Left lung (tissue), 14 donors: ENCODE measurements at places on chromosomes 16 and 17. TPM values are rescaled to one million over a fixed set of nuclear protein-coding genes. Genes with fewer than 3 reads are reported as not detected.

GRCh38 chr16:86428729-86429517 is 81.4 kb upstream of the FOXF1 start:
- DNase-seq, result no peak

GRCh38 chr17:15946611-15947120 is 1.7 kb downstream of the ADORA2B start:
- DNase-seq, result no peak

GRCh38 chr16:55642611-55643010 is 13.2 kb upstream of the SLC6A2 start:
- no peak for DNase-seq

- DNase-seq, result no peak
These were observed 118.0 kb upstream of the RPL38 start for GRCh38 chr17:74085434-74085833.

- no peak for DNase-seq
These were observed 26.6 kb upstream of the NAGLU start for GRCh38 chr17:42509409-42509808.

DNA sequence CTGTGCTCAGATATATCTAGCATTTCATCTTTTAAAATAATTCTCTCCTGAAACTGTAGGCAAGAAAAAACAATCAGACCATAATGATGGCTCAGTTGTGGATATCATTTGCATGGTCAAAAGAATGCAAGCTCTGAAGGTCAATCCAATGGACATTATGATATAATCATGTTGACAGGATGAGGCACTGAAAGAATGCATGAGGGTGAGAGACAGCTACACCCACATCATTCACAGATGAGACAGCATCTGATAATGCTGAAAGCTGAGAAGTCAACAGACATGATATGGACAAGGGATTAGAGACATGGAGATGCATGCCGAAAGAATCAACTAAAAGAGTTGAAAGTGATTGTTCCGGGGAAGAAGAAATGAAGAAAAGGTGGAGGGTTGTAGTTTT is 346.4 kb upstream of the CDH5 start:
- no peak for DNase-seq

Gene FSCN2
- 2.1 TPM for total RNA-seq

Gene NR1D1
- total RNA-seq, result 6.5 TPM

Gene CCL16
- total RNA-seq, result not detected
